ENCODE measurements at places on chromosomes 3 and 15.
A peak's percentile ranks its signal among the peaks of the same experiment; 100 is the strongest.

GRCh38 chr15:54353726-54354125 is 375.5 kb downstream of the UNC13C start:
- no peak for DNase-seq

- no peak for DNase-seq
These were observed 44.3 kb upstream of the POLR2M start for GRCh38 chr15:57662091-57662744.

GRCh38 chr15:48634893-48635292 is 10.6 kb downstream of the FBN1 start:
- no peak for DNase-seq

DNA sequence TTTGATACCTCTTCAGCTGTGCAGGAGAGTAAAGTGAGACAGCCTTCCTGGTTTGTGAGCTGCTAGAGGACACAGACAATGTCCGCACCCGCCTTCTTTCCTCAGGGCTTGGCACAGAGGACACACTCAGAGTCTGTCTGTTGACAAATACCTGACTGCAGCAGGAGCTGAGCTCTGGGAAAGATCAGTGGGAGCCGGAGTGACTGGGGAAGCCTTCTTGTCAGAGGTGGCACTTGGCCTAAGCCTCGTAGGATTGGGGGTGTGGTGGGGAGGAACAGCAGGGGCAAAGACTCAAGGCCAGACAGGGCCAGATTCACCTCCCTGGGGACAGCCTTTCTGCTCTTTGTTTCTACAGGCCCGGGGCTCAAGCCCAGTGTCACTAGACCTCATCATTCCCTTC is 3.3 kb upstream of the IL17RC start:
- DNase-seq = no peak

- DNase-seq = no peak
These were observed 50.8 kb downstream of the RFX7 start for GRCh38 chr15:56192659-56193442.

- DNase-seq = no peak
These were observed 169.9 kb upstream of the TSC22D2 start for GRCh38 chr3:150238048-150238802.

DNA sequence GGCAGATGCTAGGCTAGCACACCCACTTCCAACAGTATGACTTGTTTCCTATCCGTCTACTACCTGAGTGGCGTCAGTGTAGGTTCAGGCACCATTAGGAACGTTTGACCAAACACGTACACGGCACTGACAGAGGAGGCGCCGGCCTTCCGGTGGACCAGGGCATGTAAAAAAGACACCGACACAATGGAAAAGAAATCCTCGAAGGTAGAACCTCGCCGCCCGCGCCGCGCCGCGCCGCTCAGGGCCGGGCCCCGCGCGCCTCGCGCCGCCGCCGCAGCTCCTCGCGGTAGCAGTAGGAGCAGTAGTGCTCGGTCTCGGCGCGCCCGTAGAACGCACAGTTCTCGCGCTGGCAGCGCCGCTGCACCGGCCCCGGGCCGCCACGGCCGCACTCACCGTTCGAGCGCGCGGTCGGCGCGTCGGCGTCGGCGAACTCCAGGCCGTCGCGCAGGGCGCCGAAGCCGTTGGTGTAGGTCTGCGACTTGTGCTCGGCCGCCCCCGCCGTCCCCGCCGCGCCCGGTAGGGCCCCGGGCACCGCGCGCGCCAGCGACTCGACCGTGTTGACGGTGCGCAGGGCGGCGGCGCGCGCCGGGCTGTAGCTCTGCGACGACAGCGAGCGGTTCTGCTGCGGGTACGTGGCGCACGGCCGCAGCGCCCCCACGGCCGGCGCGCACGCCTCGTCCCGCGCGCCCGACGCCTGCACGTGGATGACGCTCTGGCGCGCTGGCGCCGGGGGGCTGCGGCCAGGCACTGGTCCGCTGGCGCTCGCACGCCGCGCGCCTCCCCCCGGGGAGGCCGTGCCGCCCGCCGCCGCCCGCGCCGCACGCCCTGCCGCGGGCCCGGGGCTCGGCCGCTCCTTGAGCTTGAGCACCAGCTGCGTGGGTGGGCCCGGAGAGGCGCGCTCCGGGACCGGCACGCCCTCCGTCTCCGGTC is 156.7 kb downstream of the KLF13 start:
- no peak for DNase-seq

- no peak for DNase-seq
These were observed 6.9 kb upstream of the CFAP20DC start for GRCh38 chr3:59056706-59057105.

GRCh38 chr3:72665701-72666446 is 182.4 kb downstream of the SHQ1 start:
- peak; percentile 67 for DNase-seq

DNA sequence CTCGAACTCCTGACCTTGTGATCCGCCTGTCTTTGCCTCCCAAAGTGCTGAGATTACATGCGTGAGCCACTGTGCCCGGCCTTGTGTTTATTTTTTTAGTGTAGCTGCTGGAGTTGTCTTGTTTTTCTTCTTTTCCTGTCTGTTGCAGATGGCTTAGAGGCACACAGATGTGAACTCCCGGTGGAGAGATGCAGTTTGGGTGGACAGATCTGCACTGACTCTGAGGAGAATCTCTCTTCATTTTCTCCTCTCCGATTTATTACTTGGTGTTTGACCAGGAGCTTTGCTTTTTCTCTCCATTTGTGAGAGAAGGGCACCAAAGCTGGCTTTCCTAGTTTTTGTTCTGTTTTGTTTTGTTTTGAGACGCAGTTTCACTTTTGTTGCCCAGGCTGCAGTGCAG is 62.7 kb downstream of the USP13 start:
- DNase-seq = no peak

GRCh38 chr15:34688699-34689098 is 66.1 kb downstream of the GJD2 start:
- no peak for DNase-seq

- DNase-seq = no peak
These were observed 6.4 kb upstream of the SNUPN start for GRCh38 chr15:75631935-75632334.

- DNase-seq = no peak
These were observed 2.0 kb upstream of the IL20RB start for GRCh38 chr3:136955813-136956212.

- DNase-seq = no peak
These were observed 7.0 kb downstream of the FILIP1L start for GRCh38 chr3:100107221-100107814.
